ENCODE measurements at places on chromosomes 13 and 19.

- no peak for DNase-seq
Observed at GRCh38 chr13:82062772-82063171, 1721.8 kb upstream of the SPRY2 start.

GRCh38 chr19:2962018-2962670 lies 15.2 kb upstream of the TLE6 start:
- DNase-seq, result peak; percentile 67

GRCh38 chr13:43319617-43320444 lies 296.4 kb downstream of the DNAJC15 start:
- no peak for DNase-seq

DNA sequence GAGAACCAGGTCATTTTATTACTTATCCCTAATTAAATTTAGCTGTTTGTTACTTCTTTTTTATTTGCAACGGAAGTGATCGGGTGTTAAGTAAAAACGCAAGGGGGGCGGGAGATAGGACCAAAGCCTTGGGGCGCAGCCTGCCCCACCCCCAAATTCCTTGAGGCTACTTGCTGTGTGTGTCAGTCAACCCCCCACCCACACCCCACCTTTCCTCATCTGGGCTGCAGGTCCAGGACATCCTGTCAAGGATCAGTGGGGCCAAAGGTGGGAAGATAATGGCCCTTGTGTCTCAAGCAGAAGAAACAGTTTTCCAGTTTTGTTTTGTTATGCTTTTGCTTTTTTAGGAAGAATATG lies 1.2 kb upstream of the FOXO1 start:
- no peak for DNase-seq

GRCh38 chr13:98549006-98549727 lies 27.7 kb downstream of the STK24 start:
- no peak for DNase-seq

DNA sequence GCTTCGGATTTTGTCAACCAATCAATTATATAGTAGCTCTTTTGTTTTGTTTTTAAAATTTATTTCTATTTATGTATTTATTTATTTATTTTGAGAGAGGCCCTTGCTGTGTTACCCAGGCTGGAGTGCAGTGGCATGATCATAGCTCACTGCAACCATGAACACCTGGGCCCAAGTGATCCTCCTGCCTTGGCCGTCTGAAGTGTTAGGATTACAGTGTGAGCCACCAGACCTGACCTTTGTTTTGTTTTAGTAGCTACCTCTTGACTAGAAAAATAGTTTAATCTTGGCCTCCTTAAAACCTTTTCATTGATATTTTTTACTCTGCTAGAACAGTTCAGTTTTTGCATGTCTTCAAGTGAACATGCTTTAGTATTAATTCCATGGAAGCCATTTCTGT lies 15.1 kb downstream of the GARRE1 start:
- DNase-seq, result no peak

DNA sequence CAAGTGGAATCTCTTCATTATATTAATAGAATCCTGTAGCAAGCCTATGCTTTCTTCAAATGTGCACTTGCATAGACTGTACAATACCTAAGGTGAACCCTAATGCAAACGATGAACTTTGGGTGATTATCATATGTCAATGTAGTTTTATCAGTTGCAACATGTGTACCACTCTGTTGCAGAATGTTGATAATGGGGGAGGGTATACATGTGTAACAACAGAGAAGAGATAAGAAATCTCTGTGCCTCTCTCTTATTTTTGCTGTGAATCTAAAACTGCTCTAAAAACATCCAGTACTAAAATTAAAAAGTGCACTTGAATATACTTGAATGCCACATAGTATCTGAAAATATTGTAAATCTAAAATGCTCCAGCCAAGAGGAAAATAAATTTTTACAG lies 820.8 kb upstream of the MIR17HG start:
- no peak for DNase-seq

- DNase-seq, result no peak
Observed at GRCh38 chr13:47798906-47799305, 202.2 kb downstream of the SUCLA2 start.

DNA sequence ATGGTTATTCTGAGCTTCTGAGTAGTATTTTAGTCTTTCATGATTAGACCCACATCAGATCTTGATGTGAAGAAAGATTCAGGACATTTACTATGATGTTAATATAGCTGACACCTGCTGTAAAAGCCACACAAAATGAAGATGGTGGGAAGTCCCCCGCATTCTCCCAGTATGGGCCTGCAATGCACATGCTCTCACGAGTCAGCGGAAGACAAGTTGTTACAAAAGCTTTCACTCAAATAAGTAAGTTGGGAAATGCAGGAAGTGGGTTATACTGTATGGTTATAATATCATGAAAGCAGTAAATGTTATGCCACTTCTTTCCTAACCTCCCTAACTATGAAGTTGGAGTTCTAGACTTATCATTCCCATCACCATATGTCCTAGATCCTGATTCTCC lies 171.9 kb downstream of the KLF5 start:
- DNase-seq, result no peak

GRCh38 chr13:24076636-24077035 lies 83.9 kb upstream of the SPATA13 start:
- no peak for DNase-seq

GRCh38 chr13:19083340-19083739 lies 98.3 kb downstream of the TUBA3C start:
- no peak for DNase-seq

DNA sequence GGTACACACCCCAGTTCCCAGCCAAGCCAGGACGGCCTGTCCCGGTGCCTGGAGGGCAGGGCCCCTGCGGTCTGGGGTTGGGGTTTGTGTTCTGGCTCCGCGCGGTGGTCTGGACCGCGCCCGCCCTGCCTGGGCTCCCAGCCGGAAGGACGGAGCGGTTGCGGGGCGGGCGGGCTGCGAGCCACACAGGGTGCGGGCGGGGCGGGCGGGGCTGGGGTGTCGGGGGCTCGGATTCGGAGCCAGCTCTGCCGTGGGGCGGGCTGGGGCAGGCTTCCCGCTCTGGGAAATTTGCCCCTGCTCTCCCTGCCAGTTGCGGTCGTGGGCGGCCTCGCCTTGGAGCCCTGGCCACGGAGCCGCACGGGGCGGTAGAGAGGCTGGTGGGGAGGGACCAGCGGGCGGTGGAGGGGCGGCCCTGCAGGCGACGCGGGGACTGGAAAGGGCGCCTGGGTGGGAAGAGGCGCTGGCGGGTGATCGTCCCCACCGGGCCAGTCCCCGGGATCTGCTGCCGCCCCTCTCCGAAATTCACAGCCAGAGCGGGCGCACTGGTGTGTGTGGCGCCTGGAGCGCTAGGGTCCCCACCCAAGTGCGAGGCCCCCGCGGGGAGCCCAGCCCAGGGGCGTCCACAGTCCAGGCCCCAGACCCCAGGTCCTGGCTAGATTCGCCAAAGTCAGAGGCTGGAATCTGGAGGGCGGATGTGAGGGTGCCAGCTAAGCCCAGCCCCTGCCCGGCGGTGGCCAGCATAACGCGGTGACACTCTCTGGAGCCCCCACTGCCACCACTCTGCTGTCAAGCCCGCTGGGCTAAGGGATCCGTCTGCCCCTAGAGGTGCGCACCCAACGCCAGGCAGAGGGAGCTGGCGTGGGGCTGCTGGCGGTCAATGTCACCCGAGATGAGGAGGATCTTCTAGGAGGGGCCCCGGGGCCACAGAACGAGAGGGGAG lies 11.0 kb upstream of the ZNF492 start:
- no peak for DNase-seq

DNA sequence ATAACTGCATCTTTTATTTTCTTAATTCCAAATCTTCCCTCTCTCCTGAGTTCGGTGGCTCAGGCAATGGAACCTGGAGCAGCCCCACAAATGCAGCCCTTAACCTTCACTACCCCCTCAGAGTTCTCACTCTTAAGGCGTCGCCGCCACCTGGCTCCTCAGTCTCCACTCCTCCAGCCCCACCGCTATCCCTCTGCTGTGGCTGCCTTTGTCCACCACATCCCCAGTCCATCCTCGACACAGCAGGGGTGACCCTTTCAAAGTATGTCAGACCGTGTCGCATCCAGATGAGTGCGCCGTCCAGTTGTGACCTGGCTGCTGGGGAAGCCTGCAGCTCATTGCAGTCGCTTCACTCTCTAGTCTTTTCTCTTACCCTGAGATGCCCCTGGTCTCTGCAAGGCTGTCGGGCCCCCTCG lies 1.0 kb downstream of the SPPL2B start:
- DNase-seq, result no peak

DNA sequence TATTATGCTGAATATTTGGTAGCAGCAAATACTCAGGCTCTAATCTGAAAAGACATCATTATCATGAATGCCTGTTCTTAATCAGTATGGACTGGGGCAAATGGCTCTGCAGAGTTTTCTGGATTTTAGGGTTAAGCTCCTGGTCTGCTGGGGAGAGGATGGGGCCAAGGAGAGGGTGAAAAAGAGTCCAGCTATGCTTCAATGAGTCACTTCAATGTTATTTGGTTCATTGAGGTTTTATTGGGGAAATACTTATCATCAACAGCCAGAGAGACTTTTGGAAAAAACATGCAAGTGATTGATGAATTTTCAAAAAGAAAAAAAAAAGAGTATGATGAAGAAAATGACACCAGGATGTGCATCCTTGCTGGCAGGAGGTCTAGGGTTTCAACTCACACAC lies 278.3 kb downstream of the UQCRFS1 start:
- no peak for DNase-seq

DNA sequence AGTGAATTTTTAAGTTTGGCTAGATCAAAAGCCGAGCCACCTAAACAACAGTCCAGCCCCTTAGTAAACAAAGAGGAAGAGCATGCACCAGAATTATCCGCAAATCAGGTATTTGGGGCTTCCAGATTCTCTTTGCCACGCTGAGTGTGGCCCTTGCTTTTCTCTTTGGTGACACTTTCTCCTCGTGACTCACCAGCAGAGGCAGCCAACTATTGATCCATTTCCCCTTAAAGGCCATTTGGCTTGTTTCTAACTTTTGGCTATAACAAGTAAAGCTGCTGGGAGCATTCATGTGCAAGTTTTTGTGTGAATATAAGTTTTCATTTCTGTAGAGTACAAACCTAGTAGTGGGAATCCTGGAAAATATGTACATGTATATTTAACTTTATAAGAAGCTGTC lies 17.6 kb upstream of the WDR88 start:
- no peak for DNase-seq

GRCh38 chr19:45213031-45213430 lies 32.2 kb downstream of the EXOC3L2 start:
- no peak for DNase-seq

- no peak for DNase-seq
Observed at GRCh38 chr19:41030651-41031050, 39.6 kb downstream of the CYP2B6 start.

- peak; percentile 84 for DNase-seq
Observed at GRCh38 chr19:33627526-33627925, 5.8 kb downstream of the CHST8 start.

GRCh38 chr13:110855363-110855762 lies 59.5 kb downstream of the ANKRD10 start:
- DNase-seq, result no peak

DNA sequence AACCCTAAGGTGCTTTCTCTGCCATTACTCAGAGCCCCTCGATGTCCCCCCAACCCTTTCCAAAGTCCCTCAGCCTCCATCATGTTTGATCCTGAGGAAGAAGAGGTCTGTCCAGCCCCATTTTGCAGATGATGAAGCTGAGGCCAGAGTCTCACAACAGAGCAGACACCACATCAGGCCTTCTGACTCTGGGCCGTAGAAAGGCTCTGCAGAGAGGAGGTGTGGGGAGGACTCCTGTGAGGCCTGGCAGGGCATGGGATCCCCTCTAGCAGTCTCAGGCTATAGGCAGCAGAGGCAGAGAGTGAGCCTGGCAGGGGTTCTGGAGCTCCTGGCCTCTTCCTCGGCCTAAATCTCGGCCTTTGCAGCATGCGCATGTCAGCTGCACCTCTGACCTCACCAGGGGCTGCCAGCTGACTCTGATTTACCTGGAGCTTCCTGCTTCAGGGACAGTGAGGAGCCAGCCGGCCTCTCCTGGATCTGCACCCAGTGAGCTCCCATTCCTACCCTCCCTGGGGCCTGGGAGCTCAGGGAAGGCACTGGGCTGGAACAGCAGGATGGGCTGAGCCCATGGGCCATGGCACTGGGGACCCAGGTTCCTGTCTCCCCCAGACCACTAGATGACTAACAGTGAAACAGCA lies 41.7 kb upstream of the VSTM2B start:
- DNase-seq, result no peak

DNA sequence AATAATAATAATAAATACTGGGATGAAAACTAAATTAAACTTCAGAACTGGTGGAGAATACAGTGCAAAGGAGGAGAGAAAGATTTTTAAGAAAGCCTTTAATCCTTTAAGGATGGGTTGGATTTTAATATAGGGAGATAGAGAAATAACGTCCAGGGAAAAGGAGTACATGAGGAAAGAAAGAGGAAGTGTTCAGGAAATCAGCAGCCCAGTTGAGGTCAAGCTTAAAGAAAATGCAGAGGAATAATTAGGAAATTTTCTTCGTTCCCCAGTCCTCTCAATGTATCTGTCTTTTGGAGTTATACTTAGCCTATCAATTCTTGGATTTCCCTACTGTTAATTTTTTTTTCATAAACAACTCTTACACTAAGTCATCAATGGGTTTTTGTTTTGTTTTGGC lies 47.7 kb downstream of the INTS6 start:
- no peak for DNase-seq

DNA sequence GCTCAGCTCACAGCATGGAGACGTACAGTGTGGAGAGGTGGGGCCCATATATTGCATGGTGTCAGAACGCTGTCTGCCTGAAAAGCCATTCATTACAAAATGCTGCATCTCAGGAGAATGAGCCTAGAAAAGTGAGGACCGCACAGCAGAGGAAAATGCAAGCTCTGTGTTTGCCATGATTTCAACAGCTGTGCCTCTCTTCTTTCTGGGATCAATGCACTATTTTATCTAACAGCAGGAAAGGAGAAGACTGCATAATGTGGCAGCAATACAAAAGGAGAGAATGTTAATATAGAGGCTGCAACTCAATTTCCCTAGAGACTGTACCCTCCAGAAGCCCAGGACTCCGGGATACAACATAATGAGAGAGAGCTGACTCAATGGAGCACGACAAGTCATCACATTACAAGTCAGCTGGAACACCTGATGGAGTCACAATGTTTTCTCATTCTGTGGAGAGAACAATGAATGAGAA lies 368.0 kb downstream of the FGF14 start:
- no peak for DNase-seq

- DNase-seq, result peak; percentile 26
Observed at GRCh38 chr13:99976575-99976974, 5.0 kb upstream of the ZIC5 start.
